Heart left ventricle (tissue), 16 donors: ENCODE measurements at places on chromosomes 5 and 9.

- DNase-seq = no peak
Observed at GRCh38 chr9:118809160-118809625, 560.0 kb downstream of the BRINP1 start.

DNA sequence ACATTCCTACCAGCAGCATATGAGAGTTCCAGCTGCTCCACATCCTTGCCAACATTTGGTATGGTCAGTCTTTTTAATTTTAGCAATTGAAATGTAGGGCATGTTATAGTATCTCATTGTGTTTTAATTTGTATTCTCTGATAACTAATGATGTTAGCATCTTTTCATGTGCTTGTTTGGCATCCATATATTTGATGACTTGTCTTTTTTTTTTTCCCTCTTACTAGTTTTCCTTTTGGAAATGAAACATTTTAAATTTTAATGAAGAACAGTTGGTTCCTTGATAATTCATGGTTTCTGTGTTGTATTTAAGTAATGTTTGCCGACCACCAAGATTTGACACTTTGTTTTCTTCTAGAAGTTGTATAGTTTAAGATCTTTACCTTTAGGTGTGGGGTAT lies 8.8 kb downstream of the OGN start:
- DNase-seq = no peak

- DNase-seq = no peak
Observed at GRCh38 chr9:22044583-22044982, 35.5 kb upstream of the CDKN2B start.

DNA sequence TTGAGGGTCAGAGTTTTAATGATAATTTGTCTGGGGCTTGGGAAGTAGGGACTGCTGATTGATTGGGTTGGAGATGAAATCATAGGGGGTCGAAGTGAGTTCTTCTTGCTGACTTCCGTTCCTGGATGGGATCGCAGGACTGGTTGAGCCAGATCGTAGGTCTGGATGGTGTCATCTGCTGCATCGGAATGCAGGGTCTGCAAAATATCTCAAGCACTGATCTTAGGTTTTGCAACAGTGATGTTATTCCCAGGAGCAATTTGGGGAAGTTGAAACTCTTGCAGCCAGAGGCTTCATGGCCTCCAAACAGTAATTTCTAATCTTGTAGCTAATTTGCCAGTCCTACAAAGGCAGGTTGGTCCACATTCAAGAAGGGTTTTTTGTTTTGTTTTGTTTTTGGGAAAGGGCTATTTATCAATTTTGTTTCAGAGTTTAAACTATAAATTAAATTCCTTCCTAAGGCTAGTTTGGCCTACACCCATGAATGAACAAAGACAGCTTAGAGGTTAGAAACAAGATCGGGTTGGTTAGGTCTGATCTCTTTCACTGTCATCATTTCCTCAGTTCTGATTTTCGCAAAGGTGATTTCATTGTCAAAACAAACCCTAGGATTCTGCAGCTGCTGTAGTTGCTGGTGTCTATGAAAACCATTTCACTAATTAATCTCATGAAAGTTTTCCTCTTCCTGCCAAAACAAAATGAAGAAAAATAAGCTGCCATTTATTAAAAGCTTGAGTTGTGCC lies 388.0 kb downstream of the TMEM232 start:
- DNase-seq = no peak

DNA sequence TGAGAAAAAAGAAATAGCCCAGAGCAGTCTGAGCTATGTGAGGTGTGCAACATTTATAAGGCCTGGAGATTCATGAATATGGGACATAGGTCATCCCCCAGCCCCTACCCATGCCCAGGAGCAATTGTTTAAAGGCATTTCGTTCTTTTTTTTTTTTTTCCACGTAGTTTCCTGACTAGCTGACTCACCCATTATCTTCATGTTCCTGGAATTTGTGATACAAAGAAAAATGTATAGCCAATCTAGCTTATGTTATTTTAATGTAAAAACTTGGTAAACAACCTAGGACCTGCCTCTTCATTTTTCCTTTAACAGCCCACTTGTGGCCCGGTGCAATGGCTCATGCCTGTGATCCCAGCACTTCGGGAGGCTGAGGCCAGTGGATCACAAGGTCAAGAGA lies 81.3 kb downstream of the OSTF1 start:
- DNase-seq = no peak

- no peak for DNase-seq
Observed at GRCh38 chr5:84376346-84376745, 8.3 kb downstream of the EDIL3 start.

DNA sequence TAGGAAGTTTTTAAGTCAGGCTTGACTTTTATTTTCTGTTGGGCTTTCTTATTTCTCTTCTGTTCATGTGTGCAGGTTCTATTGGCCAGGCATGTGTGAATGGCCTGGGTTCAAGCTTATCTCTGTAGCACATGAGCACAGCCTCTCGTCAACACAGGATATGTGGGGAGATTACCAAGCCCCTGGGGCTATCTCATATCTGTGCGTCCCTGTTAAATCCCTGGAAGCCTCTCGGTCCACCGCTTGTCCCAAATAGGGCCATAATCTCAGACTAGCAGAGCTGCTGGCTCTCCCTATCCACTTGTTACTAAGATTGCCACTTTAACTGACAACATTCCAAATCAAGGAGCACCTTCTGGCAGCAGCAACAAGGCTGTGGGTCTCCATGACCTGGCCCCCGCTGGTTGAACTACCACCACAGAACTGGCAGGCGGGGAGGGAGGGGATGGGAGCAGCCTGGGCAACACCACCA lies 28.4 kb upstream of the EBF1 start:
- no peak for DNase-seq

DNA sequence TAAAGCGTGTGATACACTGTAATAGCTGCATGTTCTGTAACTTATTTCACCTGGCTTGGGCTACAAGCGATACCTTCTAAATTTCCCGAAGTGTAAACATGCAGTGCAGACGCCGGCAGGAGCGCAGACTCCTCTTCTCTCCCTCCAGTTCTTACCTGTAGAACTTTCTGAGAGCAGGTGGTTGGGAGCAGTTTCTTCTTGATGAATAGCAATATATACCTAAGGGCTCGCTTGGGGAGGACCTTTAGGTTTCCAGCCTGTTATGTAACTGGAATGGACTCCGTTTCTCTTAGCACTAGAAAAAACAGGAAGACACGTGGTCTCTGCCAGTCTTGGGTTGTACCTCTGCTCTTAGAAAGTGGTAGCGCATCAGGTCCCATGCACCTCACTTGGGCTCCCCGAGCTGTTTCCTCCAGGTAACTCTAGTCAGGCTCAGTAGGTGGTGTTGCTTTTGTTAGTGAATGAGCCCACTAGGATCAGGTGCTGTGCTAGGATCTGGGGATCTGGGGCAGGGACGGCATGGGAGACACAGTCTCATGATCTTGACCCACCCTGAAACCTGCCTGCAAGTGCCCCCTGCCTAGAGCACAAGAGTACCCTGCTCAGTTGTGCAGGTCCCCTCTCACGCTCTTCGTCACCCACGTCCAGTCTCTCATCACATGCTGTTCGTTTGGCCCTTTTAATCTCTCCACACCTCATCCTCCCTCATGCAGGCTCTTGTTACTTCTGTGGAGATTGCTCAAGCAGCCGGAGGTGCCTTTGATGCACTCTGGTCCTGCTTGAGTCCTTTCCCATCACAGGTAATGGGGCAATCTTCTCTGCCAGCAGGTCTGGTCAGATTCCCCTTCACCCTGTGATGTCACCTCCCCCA lies 2.8 kb downstream of the TENT4A start:
- DNase-seq = no peak

DNA sequence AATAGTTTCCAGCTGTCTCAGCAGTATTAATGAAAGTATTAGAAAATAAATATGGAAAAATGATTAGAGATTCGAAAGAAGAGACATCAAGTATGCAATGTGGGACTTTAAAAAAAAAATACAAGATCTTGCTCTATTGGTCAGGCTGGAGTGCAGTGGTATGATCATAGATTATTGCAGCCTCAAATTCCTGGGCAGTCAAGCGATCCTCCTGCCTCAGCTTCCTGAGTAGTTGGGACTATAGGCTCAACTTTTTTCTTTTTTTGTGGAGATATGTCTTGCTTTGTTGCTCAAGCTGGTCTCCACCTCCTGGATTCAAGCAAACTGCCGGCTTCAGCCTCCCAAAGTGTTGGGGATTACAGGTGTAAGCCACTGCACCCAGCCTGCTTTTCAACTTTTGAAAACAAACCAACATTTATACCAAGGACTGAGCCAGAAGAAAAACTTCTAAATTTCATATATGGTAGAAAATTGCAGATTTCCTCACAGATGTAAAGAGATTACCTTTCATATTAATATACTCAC lies 323.1 kb downstream of the ADGRV1 start:
- no peak for DNase-seq

GRCh38 chr5:108681079-108681921 lies 66.4 kb upstream of the FER start:
- no peak for DNase-seq

DNA sequence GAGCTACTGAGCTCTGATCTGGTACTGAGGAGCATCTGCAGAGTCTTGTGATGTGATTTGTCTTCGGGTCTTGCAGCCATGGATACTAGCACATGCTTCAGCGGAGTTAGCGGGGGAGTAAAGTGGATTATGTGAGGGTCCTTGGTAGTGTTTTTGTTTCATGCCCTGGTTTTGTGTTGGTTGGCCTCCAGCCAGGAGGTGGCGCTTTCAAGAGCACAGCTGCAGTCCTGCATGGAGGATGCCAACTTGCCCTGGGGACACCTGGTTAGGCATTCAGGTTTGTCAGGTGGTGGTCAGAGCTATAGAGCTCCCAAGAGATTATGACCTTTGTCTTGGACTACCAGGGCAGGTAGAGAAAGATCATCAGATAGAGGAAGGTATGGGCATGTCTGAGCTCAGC lies 185.8 kb upstream of the CDH6 start:
- no peak for DNase-seq

DNA sequence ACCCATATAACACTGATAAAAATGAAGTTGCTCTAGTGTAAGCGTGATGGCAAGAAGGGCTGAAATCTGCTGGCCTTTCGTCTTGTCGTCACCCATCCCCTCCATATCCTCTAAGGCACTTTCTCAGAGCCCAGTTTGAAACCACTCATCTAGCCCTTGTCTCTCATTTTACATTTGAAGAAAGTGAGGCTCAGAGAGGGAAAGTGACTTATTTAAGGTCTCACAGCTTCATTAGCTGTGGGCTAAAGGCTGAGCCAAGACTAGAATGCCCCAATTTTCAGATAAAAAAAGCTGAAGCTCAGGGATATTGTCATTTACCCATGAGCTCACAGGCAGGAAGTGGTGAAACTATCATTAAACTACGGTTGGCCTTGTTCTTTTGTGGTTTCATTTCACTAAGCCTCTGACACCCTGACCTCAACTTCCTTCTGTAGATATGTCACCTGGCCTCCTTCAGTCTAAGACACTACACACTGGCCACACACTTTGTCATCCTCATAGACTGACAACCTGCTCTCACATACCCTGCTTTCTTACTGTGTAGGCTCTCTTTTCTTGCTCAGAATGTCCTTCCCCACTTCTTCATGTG lies 176.7 kb upstream of the DMAC1 start:
- DNase-seq = no peak

DNA sequence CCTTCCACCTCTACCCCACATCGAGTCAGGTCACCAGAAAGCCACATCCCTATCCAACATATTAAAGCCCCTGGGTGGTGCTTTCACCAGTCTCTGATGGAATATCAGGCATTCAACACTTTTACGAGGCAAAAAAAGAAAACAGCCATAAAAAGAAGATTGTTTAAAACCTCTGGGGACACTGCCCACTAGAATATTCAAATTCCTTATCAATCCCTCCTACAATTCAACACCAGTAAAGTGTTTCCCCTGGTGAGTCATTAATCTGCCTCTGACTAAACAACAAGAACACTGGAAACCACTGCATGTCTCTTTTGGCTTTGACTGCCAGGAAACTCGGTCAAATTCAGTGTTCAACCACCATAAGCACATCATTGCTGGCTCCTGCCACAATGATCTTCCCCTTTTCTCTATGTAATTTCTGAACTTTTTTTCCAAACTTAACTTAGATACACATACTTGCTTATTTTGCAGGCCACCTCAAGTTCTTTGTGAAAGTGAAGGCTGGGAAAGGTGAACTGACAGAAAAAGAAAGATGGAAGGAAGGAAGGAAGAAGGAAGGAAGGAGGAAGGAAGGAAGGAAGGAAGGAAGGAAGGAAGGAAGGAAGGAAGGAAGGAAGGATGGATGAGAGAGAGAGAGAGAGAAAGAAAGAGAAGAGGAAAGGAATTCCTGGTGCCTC lies 105.3 kb downstream of the PAX5 start:
- DNase-seq = no peak

DNA sequence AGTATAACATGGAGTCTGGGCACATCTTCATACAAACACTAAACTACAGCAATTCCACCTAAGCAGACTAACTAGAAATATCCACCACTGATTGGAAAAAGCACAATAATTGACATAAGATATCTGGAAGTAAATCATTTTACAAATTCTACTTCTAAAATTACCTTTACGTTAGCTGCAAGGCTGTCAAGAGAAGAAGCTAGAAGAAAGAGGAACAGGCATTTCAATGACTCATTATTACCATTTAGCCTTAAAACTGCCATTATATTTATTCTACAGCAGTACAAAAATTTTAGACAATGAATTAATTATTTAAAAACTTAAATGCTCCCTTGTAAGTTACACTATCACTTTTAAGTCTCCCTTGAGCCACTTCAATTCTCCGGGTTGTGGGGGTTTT lies 43.4 kb upstream of the PLPP6 start:
- no peak for DNase-seq

- DNase-seq = no peak
Observed at GRCh38 chr5:6692906-6693305, 20.3 kb upstream of the TENT4A start.

- no peak for DNase-seq
Observed at GRCh38 chr5:92923885-92924284, 657.1 kb downstream of the NR2F1-AS1 start.

GRCh38 chr9:112665347-112665746 lies 52.6 kb downstream of the INIP start:
- no peak for DNase-seq

GRCh38 chr5:1360861-1361260 lies 16.0 kb upstream of the CLPTM1L start:
- no peak for DNase-seq

- DNase-seq = no peak
Observed at GRCh38 chr5:56183506-56183905, 49.6 kb downstream of the ANKRD55 start.
